NCI-H1092 (cell line): ENCODE measurements at places on chromosomes 13 and 19.

DNA sequence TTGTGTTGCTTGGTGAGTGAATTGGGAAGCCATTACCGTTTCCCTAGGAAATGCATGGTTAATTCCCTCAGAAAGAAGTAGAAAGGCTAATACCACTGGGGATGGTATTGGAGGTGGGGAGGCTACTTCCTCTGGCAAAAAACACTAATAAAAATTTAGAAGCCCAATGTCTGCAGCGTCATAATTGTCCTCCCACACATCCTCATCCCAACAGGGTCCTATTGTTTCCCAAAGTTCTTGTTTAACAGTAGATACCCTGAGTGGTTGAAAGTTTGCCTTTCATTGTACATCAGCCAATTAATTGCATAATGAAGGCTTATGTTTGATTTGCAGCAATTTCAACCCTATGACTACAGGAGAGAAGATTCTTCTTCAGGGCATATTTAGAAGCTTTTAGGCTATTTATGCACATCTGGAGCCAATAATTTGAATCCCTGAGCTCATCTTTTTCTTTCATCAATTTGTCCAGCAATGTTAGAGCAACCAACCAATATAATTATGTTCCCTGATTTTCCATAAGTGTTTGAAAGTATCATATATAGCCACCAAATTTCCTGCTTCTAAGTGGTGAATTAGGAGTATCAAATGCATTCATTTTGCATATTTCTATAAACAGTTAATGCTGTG lies 491.0 kb downstream of the SLITRK5 start:
- no peak for DNase-seq

GRCh38 chr13:108268466-108269112 lies 929 bp upstream of the TNFSF13B start:
- no peak for DNase-seq

- no peak for DNase-seq
Measured at GRCh38 chr19:29563486-29564101, 37.8 kb downstream of the VSTM2B start.

GRCh38 chr13:103157016-103157415 lies 90.8 kb upstream of the SLC10A2 start:
- no peak for DNase-seq

GRCh38 chr19:44512326-44513298 lies 12.3 kb upstream of the ZNF180 start:
- DNase-seq: peak; percentile 8

DNA sequence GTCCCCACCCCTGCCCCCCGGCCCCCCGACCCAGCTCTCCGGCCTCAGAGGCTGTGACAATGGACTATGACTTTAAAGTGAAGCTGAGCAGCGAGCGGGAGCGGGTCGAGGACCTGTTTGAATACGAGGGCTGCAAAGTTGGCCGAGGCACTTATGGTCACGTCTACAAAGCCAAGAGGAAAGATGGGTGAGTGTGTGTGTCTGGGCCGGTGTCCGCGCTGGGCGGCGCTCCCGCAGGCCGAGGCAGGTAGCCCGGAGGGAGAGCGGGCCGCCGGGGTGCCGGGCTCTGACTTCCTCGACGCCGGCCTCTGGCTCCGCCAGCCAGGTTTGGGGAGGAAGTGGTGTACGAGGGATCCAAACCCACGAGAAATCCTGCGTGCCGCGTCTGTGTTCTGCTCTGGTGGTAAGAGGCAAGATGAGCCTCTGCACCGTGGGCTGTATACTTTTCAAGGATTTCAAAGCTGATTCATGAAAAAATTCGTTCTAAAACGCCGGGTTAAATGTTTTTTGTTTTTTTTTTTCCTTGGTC lies 718 bp downstream of the CDK8 start:
- peak; percentile 15 for DNase-seq

- no peak for DNase-seq
Measured at GRCh38 chr13:66349966-66350365, 880.2 kb downstream of the PCDH9 start.

DNA sequence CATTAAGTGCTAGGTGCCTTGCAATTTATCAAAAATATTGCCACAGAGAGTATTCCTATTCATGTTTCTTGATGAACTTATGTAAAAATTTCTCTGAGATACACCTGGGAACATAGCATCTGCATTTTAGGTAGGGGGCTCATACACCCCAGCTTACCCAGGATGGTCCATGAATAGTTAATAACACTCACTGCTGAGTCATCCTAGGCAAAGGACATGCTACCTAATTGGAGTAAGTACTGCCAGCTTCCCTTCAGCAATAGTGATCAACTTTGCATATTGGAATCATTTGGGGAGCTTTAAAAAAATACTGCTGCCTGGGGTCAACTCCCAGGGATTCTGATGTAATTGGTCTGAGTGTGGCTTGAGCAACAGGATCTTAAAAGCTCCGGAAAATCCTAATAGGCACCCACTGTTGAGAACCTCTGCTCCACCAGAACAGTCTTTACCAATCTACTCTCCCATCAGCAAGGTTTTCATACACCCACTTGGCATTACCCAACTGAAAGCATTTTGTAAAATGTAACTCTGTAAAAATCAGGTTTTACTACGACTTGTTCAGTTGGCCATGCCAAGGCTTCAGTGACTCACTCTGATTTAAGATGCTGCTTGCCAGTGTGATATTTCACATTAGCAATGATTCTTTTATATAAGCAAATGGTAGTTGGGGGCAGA lies 67.2 kb upstream of the FNDC3A start:
- no peak for DNase-seq

GRCh38 chr19:32876919-32877285 lies 7.3 kb upstream of the SLC7A9 start:
- DNase-seq: no peak

DNA sequence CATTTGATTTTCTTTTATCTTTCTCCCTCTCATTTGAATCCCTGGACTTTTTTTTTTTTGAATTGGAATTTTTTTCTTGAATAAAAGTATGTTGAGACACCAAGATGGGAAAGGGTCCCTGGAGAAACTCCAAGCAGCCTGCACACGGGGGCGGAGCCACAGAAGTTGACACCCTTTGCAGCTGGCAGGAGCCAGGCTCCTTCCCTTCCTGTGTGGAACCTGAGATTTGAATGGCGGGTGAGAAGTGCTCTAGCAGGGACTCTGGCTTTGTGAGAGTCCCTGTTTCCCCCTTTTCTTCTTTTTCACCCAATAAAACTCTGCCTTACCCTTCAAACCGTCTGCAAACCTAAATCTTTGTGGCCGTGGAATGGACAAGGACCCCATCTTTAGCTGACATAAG lies 1381.0 kb upstream of the MIR17HG start:
- no peak for DNase-seq

- DNase-seq: peak; percentile 95
Measured at GRCh38 chr19:17266975-17267788, at the start of gene BABAM1. Gene BABAM1, plus strand, starts transcription at chr19:17267443. Its CDS starts 1,364 bp downstream, at chr19:17268807.

DNA sequence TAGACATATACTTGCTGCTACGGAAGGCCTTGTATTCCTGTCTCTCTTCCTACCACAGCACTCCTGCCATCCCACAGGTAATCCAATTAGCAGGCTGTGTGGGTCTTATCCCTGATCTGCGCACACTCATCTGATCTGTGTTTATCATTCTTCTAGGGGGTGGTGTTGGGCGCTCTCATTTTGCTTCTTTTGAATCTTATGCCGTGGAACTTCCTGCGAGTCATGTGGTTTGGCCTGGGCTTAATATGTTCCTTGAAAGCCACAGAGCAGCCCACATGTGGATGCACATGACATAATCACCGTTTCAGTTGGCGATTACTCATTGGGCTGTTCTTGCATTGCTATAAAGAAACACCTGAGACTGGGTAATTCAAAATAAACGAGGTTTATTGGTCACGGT lies 7.5 kb downstream of the RASA3 start:
- no peak for DNase-seq

GRCh38 chr19:34341935-34342680 lies 22.9 kb upstream of the GPI start:
- no peak for DNase-seq

GRCh38 chr19:31946491-31946890 lies 398.9 kb upstream of the ZNF507 start:
- no peak for DNase-seq

- DNase-seq: no peak
Measured at GRCh38 chr19:10295305-10295846, 5.6 kb downstream of the ICAM5 start.

DNA sequence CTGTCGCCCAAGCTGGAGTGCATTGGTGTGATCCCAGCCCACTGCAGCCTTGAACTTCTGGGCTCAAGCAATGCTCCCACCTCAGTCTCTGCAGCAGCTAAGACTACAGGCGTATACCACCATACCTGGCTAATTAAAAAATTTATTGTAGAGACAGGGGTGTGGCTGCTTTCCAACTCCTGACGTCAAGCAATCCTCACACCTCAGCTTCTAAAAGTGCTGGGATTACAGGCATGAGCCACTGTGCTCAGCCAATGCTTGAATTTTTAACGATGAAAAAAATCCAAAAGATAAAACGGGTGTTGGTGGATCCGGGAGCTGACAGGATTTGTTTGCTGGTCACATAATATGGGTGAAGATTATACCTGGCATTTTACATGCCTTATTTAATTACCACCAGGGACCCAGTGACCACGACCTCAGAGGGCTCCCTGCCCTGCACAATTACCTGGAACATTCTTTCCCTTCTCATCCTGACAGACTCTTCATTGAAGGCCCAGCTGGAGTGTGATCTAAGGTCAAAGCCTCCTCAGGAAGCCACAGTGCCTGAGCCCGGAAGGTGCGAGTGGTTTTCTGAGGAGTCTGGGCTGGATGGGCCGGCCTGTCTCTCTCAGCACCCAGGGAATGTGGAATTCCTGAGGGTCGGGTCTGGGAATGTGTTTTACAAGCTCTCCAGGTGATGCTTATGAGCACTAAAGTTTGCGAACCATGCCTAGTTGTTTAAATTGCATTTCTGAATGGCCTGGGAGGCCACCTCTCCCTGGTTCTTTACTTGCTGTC lies 193.3 kb downstream of the USP12 start:
- DNase-seq: no peak

DNA sequence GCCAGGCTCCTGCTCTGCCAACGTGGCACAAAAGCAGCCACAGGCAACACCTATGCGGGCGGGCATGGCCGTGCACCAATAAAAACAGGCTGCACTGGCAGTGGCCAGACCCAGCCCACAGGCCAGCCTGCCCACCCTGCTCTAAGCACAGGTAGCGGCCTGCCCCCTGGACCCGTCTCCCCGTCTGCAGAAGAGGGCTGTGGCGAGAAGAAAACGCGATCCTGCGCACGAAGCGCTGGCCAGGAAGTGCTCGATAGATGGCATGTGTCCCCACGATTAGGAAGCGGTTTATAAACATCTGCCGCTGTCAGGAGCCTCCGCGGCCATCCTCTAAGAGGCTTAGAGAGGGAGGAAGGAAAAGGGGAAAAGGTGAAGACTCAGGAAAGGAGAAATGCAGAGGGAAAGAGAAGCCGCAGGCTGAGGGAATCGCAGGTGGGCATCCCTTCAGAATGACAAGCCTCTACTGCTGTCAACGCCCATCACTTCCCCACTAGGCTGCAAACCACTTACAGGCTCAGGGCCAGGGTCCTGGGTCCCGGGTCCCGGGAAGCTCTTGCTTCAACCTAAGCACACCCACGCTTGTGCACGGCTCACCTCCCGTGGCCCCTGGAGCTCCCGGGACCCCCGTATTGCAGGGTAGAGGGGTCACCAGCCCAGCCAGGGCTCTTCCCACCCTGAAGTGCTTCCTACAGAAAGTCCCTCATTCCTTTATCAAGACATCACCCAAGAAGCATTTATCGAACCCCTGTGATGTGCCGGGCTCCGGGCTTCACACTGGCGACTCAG lies 10.5 kb downstream of the MLLT1 start:
- no peak for DNase-seq

GRCh38 chr13:85935868-85936467 lies 136.7 kb upstream of the SLITRK6 start:
- no peak for DNase-seq

DNA sequence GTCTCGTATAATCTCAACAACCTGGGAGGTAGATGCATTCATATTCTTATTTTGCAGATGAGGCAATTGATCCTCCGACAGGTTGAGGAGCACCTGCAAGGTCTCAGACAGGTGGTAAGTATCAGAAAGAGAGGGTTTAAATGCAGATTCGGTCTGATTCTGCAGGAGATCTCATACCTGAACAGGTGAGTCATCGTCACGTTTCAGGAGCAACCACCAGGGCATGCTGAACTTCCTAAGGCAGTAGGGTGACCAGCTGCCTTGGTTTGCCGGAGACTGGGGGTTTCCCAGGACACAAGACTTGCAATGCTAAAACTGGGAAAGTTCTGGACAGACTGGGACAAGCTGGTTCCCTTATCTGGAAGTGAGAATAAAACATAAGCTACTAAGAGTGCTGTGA lies 68.8 kb upstream of the TSHZ3 start:
- DNase-seq: no peak

GRCh38 chr19:55071913-55072312 lies 3.8 kb upstream of the EPS8L1 start:
- DNase-seq: no peak

GRCh38 chr13:66830940-66831716 lies 399.0 kb downstream of the PCDH9 start:
- no peak for DNase-seq

DNA sequence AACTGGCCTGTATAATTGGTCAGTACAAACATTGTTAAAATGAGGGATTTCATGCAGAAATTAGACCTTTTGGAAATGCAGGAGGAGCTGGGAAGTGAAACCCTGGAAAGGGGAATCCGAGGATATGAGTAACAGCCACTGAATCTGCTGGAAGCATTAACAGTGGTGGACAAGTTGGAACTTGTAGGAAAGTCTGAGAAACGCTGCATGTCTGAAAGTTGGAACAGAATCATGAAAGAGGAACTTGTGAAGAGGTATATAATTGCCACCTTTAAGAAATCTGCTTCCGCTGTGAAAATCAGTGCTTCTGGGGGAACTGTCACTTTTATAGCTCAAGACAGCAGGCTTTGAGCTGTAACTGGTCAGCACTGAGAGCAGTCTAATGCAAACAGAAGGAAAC lies 716.5 kb upstream of the PRR20A start:
- no peak for DNase-seq

DNA sequence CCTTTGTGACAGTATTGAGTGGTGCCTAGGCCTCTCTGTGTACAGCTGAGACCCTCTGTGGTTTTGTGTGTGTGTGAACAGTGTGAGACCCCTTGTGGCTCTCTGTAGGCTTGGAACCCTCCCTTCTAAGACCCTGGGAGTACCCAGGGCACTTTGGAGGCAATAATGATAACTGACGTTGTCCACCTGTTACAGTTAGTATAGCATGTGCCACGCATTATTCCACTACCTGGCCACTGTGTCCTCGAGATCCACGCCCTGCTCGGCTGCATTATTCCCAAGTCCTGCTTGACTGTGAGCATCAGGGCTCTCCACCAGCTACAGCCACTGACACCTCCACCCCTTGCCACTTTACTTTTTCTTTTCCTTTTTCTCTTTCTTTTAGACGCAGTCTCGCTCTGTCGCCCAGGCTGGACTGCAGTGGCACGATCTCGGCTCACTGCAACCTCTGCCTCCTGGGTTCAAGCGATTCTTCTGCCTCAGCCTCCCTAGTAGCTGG lies 2.0 kb downstream of the GRAMD1A start:
- DNase-seq: no peak

- DNase-seq: no peak
Measured at GRCh38 chr19:17220207-17220758, 5.1 kb downstream of the USE1 start.

GRCh38 chr13:99565478-99566124 lies 64.3 kb downstream of the TM9SF2 start:
- no peak for DNase-seq
